ENCODE measurements at places on chromosomes 5 and 9.
A peak's percentile ranks its signal among the peaks of the same experiment; 100 is the strongest.

DNA sequence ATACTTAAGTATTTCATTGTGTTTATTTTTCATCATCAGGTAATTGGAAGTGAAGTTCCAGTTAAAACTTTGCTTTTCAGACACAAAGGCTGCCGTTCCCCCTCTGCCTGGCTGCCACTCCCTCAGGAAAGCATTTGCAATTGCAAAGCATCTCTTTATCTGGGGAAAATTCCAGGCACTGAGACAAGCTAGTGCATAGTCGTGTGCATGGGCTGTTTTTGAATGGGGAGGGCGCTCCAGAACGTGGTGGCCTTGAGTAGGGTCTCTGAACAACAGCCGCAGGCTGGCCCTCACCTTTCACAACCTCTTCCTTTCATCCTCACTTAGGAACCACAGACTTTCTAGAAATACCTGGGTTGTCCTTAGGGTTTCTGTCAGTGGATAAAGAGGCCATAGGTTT lies 285.1 kb upstream of the ADAMTS16 start:
- DNase-seq = no peak

DNA sequence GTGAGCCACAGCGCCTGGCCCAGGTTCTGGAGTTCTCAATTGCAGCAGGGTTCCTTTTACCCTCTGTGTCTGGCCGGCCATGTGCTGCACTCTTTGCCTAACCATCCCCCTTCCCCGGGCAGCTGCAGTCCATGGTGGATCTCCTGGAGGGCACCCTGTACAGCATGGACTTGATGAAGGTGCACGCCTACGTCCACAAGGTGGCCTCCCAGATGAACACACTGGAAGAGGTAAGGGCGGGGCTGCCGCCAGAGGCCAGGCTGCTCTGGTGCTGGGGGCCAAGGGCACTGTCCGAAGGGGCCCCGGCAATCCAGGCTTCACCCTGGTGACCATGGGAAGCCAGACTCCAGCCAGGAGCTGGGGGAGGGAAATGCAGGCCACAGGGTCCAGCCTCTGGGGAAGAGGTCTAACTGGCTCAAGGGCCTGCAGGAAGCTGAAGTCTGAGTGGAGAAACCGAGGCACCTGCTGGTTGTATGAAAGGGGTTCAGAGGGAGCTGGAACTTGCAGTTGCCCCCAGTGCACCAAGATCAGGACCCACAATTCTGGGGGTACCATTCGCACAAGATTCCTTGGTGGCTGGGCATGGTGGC lies 18.1 kb downstream of the OLFML2A start:
- no peak for DNase-seq

GRCh38 chr9:76399856-76400255 lies 5.6 kb upstream of the RFK start:
- no peak for DNase-seq

- no peak for DNase-seq
Measured at GRCh38 chr9:78811622-78812276, 514.8 kb downstream of the PSAT1 start.

- no peak for DNase-seq
Measured at GRCh38 chr9:136925414-136926153, 19.0 kb downstream of the FBXW5 start.

GRCh38 chr9:130500340-130501180 lies 55.8 kb downstream of the ASS1 start:
- no peak for DNase-seq

GRCh38 chr9:134165357-134166315 lies 1.3 kb upstream of the RNU6ATAC start:
- peak; percentile 37 for DNase-seq

All from activated CD4-positive, alpha-beta T cell treated with anti-CD3 and anti-CD28 coated beads, Interleukin-2, amount 50 U/mL, for 24 hours (primary cell).